ENCODE measurements at places on chromosomes 16 and 17.

DNA sequence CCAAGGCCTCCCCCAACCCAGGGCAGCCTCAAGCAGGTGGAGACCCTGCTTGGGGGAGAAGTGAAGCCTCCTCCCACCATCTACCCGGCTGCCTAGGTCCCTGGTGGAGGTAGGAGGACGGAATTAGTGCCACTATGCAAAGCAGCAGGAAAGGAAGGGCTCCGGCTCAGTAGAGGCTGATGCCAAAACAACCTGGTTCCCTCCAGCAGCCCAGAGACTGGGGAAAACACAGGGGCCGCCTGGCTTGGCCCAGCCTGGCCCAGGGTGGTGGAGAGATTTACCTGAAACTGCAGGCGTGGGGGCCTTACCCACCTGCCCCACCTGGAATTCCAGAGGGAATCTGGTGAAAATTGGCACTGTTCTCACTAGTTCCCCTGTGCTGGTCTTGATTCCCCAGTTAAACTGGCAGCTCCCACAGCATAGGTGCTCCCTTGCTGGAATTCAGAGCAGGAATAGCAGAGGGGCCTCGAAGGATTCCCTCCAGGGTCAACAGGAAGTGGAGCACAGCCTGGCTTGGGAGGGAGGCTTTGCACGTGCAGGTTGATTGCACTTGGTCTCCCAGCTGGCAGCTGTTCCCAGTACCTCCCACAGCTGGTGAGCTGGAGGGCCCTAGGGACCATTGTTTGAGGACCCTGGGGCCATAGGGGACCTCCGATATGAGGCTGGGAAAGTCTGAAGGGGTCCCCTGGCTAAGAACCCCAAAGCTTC lies 4.5 kb downstream of the CD79B start:
- no peak for DNase-seq

DNA sequence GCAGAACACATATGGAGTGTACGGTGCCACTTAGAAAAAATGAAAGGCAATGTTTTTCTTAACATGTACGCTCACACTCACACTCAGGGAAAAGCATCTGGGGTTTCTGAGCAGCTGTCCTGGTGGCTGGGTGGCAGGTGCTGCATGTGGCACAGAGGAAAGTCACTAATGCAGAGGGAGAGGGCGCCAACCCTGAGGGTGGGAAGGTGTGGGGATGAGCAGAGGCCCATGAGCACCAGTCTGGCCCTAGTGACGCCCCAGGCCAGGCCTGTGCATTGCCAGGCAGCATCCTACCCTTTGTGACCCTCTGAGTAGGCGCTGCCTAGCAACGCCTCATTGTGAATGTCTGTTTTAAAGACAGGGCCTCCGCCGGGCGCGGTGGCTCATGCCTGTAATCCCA lies 19.1 kb upstream of the LCMT1 start:
- DNase-seq: no peak

DNA sequence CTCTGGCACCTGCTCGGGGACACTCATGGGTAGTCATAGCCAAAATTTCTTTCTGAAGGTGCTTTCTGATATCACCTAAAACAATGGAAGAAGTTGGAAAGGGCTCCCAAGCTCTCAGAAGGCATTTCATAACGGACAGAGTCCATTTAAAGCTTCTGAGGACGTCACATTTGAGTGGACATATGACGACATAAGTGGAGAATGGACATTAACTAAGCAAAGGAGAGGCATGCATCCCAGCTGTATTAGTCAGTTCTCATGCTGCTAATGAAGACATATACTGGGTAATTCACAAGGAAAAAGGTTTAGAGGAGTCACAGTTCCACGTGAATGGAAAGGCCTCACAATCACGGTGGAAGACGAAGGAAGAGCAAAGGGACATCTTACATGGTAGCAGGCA lies 260.2 kb upstream of the DYNLRB2 start:
- DNase-seq: no peak

DNA sequence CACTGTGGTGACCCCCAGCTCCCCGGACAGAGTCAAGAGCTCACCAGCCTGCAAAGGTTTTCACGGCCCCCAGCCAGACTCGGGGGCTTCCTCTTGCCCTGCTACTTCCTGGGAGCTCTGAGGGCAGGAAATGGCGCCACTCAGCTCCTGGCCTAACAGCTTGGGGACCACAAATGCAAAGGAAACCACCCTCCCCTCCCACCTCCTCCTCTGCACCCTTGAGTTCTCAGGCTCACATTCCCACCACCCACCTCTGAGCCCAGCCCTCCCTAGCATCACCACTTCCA lies 375 bp upstream of the SPN start:
- DNase-seq: no peak

- DNase-seq: no peak
Observed at GRCh38 chr17:10114931-10115535, 83.4 kb downstream of the GAS7 start.

DNA sequence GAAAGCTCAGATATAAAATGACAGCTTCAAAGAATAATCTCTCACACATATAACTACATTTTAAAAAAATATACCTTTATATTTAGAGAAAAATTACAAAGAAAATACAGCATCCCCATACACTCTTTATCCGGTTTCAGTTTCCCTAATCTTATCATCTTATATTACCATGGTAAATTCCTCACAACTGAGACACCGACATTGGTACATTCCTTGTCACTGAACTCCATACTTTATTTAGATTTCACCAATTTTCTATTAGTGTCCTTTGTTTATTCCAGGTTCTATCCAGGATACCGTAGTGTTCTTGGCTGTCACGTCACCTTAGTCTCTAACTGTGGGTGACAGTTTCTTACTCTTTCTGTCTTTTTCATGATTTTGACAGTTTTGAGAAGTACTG lies 22.0 kb upstream of the ABCA10 start:
- no peak for DNase-seq

- DNase-seq: no peak
Observed at GRCh38 chr17:2380950-2381649, 19.8 kb downstream of the MNT start.

DNA sequence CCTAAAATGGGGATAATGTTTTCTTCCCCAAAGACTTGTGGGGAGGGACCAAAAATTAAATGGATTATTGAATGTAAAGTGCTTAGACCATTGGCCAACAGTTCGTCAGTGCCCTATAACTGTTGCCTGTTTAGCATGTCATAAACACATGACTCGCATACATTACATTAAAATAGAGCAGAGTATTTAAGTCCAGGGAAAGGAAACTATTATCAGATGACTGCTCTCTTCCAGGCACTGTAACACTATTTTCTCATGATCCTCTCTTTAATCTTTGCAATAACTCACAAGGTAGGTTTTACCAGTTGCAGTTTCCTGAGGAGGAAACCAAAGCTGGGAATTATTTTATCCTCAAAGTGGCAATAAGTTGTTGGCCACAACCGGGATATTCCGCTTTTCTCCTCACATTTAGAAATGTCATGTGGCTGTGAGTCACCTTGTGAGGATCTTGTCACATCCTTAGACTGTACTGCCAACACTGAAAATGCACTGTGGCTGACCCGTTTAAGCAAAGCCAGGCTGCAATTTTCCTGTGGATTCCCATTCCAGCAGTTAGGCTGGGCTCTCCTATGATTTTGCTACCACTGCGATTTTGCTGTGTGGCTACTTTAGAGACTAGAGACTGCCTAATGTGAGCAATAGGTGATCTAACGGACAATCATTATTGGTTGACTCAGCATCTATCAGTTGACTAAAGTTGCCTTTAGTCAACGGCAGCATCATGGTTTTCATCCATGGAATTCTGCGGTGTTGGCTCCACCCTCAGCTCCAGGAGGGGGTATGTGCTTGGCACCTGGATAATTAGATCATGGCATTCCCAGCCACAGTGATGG lies 58.3 kb upstream of the DHX40 start:
- no peak for DNase-seq

DNA sequence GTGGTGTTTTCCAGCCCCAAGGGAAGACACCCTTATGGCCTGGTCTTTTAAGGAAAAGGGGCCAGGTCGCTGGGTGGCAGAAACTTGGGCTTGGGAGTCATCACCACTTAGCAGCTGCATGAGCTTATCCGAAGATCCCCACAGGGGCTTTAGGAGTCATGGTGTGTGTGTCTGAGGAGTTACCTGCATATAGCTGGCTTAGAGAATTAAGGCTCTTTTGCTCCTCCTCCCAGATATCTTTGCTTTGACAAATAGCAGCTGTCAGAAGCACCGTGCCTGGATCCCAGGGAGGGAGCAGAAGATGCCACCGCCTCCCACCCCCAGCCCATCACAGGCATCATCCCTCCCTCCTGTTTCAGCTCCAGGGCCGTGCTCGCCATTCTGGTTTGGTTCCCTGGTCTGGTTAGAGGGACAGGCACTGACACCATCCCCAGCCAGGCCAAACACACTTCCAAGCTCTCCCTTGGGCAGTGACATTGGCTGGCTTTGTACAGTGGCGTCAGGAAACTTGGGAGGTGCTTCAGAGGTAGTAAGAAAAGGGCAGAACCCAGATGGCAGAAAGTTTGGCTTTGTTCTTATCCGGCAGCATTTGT lies 17.4 kb downstream of the LDHD start:
- DNase-seq: no peak

DNA sequence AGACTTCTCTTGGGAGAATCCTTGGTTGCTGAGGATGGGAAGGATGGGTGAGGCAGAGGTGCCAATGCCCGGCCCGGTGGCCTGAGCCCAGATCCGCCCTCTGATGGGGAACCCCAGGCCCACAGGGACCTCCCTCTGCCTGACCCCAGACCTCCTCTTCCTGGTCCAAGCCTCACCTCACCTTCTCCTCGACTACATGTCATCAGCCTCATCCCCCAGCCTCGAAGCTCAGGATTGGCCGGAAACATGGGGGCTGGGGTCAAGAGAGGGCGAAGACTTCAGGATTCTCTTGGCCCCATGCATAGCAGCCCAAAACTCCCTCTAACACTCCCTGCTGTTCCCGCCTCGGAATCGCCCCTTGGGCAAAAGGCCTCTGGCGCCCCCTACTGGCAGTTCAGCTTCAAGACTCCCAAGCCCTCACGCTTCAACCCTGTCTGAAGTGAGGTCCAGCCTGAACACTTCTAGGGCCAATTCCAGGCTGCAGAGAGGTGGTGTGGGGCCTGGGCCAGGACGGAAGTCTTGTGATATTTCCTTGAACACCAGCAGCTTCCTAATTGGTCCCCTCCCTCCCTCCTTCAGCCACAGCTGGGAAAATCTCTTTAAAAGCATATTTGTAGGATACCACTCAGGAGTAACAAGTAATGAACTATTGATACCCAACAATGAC lies 47.2 kb downstream of the ARHGAP27 start:
- peak; percentile 98 for DNase-seq

GRCh38 chr16:48138543-48138942 lies 17.2 kb downstream of the ABCC12 start:
- no peak for DNase-seq

DNA sequence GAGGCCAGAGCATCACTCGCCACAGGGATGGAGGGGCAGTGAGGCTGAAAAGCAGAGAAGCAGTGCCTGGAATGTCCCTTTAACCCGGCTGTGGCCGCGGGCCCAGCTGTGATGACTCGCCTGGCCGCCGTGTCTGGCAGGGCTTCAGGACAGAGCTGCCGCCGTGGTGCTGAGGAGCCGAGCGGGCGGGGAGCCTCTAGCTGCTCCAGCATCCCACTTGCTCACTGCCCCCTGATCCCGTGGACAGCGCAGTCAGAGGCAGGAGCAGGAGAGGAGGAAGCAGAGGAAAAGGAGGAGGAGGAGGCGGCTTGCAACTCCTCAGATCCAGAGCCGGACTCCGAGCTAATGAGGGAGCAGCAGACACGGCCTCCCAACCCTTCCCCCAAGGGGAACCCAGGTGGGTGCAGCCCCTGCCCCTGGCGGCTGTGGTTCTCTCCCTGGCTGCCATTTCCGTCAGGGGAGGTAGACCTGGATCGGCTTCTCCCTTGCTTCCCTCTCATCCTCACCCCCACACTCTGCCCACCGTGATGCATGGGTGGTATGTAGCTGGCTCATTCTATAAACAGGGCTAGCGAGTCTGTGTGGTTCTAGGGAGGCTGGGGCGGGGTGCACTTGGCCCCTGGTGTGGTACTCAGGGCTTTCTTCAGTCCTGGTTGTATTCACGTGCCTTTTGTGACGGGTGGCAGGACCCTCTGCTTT lies 165.7 kb downstream of the CMIP start:
- DNase-seq: no peak

DNA sequence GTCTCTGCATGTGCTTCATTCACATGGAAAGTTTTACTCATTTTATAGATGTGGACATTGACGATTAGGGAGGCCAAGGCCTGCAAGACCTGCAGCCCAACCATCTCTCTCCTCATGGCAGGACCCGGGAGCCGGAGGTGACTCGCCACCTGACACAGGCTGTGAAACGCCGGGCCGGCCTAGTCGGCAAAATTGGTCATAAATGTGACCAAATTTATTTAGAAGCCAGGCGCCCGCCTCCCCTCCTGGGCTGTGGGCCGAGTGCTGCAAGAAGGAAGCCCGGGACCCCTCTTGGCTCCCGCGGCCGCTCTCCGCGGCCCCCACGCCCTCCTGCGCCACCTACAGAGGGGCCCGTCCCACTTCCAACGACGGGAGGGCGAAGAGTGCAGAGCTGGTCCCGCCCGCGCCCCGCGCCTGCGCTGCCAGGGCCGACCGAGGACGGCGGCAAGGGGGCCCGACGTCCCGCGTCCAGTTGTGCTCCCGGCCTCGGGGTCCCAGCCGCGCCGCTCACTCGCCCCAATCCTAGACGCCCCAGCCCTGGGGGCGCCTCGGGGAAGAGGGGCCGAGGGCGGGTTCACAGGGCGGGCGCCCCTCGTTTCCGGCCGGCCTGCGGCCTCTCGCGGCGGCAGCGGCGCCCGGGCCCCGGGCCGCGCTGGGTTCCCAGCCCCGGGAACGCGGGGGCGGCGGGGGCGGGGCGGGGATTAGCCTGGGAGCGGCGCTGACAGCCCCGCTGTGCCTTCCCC lies 47.5 kb downstream of the WNT3 start:
- peak; percentile 92 for DNase-seq

DNA sequence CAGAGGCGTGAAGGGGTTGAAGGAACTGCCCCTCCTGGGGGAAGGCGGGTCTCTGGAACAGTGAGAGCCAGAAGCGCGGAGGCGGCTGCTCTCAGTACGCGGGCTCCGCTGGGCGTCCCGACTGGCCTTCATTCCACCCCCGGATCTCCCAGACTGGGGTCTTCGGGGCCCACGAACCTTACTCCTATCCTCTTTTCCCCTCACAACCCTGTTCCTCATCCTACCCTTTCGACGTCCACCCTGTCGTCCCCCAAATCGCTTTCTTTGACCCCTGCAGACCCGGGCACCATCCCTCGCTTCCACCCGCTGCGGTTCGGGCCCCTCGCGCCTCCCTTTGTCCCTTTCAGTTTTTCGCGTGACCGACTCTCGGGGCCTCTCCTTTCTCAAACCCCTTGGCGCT lies 2114.6 kb downstream of the TP53TG3F start:
- no peak for DNase-seq

GRCh38 chr17:58289869-58290268 lies 9.1 kb upstream of the MPO start:
- no peak for DNase-seq

GRCh38 chr17:31608659-31609254 lies 217.3 kb downstream of the RAB11FIP4 start:
- no peak for DNase-seq

- DNase-seq: no peak
Observed at GRCh38 chr16:84514295-84514873, 9.9 kb upstream of the MEAK7 start.

Data from ecto neural progenitor cell (in vitro differentiated cells).